BJ (cell line): ENCODE measurements at places on chromosomes 5 and 9.

- DNase-seq: no peak
These were observed 134.7 kb upstream of the DMRT1 start for GRCh38 chr9:706606-707459.

- DNase-seq: no peak
These were observed 52.0 kb upstream of the KCNIP1 start for GRCh38 chr5:170451747-170452365.

GRCh38 chr9:77632652-77633051 is 15.5 kb downstream of the GNA14 start:
- DNase-seq: no peak

DNA sequence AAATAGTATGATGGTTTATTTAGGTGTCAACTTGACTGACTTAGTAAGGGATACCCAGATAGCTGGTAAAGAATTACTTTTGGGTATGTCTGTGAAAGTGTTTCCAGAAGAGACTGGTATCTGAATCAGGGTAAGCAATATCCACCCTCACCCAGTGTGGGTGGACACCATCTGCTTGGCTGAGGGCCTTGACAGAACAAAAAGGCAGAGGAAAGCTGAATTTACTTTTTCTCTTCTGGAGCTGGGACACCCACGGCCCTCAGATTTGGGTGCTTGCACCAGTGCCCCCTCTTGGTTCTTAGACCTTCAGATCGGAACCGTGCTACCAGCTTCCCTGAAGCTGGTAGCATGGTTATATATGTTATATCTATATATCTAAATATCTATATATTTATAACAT is 489.5 kb upstream of the MPDZ start:
- no peak for DNase-seq

- no peak for DNase-seq
These were observed 22.1 kb downstream of the GOLM1 start for GRCh38 chr9:86077276-86077675.

DNA sequence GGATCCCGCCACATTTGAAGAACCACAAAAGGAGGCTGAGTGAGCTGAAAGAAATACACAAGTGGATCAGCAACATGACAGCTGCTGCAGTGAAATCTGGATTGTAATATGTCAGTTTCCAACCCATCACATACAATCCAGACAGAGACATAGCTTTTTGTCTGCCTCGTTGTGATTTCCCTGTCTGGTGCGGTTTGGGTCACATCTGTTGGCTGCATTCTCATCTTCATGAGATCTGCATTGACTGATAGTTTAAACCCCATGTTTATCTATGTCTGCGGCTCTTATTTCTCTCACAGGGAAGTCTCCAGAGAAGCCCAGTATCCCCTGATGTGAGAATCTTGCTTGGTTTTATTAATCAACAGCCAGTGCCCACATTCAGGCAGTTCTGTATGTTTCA is 403.1 kb upstream of the ZNF608 start:
- no peak for DNase-seq

- peak; percentile 12 for DNase-seq
These were observed 71.7 kb upstream of the WWC1 start for GRCh38 chr5:168219515-168220410.

DNA sequence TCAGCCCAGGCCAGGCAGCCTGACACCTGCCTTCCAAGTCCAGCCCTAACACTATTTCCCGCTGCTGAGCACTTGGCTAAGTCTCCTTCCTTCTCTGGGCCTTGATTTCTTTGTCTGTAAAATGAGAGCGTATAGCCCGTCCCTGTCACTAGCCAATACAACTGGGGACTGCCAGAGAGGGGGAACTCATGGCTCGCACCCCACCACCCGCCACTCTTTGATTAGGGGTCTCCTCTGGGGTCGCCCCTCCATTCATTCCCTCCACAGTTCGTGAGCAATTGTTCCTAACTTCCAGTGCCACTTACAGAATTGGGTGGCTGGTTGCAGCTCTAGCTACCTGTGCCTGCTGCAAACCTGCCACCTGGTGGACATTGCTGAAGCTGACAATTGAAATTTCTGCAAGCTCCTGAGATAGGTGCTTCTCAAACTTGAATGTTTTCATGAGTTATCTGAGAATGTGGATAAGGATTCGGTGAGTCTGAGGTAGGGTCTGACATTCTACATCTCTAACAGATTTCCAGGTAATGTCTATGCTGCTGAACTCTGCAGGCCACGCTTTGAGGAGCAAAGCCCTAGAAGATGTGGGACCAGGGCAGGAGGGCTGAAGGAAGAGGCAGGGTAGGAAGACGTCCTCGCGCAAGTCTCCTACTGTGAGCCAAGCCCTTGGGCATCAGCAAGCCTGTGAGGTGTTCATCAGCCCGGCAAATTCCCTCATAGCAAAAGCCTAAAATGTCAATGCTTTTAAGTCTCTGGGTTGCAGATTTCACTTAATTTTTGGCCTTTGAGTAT is 13.3 kb upstream of the RECK start:
- DNase-seq: no peak
